Lower lobe of right lung (tissue), 2 donors: ENCODE measurements at places on chromosomes 6 and 20. TPM values are rescaled to one million over a fixed set of nuclear protein-coding genes. Genes with fewer than 3 reads are reported as not detected.
A peak's percentile ranks its signal among the peaks of the same experiment; 100 is the strongest.

DNA sequence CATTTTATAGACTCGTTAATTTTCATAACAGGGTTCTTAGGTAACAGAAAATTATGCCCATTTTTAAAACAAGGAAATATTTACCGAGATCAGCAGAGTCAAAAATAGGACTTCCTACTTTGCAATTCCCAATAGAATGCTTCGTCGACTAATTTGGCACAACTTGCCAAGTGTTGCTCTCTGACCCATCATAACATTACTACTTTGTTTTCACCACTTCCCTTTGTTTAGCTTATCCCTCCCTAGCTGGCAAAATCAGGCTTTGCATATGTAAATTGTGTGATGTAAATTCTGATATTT, 914 bp upstream of the RANBP9 start:
- DNase-seq, result no peak

Gene GHRH
- not detected for total RNA-seq

- peak; percentile 34 for DNase-seq
Measured at GRCh38 chr6:34249469-34250261, 859 bp upstream of the SMIM29 start.

- no peak for DNase-seq
Measured at GRCh38 chr6:130945401-130945919, 117.6 kb downstream of the EPB41L2 start.

GRCh38 chr6:130671577-130671976, 155.6 kb upstream of the SMLR1 start:
- no peak for DNase-seq

Gene SYNE1
- total RNA-seq, result 166 TPM

DNA sequence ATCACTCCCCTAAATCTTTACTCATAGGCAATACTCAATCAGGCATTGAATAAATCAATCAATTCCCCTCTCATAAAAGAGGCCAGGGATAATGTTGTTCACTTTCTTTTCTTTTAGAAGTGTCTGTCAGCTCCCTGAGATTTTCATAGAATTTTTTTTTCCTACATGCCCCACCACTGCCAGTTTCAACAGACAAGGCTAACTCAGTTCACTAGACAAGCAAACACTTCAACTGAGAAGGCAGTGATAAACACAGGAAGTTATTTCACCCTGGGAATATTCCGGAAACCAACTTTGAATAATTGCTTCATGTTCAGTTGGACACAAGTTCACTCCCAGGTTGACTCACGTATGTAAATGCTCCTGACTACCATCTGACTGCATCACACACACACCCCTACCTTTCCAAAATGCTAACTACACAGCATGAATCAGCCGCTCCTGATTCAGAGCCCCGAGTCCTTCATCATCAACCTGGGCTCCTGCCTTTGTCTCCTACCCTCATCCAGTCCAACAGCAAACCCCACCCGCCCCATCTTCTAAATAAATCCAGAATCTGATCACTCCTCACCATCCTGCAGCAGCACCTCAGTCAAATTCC, 143.9 kb downstream of the BCAS1 start:
- DNase-seq, result no peak

GRCh38 chr20:24389686-24390085, 79.7 kb upstream of the SYNDIG1 start:
- DNase-seq, result peak; percentile 42

- DNase-seq, result no peak
Measured at GRCh38 chr6:160177220-160177619, 55.6 kb downstream of the SLC22A1 start.

DNA sequence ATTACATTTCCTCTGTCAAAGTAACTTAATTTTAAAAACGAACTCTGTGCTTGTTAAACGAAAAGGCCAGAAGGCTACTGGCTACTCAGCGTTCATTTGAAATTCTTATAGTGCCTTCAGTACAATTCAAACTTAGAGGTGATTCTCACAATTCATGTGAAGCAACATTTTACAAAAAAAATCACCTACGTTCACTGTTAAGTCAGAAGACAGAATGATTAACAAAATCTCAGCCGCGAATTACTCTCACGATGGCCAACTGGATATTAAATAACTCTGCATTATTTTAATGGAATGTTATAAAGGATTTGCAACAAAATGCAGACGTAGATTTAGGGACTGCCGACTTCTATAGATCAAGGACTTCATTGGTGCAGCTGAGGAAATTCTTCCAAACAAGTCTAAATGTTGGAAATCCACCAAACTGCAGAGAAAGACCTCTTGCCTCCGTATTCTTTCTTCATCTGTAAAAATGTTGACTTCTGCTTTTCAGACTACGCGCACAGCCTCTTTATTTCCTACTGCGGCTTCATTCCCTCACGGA, 1.6 kb upstream of the QKI start:
- no peak for DNase-seq

DNA sequence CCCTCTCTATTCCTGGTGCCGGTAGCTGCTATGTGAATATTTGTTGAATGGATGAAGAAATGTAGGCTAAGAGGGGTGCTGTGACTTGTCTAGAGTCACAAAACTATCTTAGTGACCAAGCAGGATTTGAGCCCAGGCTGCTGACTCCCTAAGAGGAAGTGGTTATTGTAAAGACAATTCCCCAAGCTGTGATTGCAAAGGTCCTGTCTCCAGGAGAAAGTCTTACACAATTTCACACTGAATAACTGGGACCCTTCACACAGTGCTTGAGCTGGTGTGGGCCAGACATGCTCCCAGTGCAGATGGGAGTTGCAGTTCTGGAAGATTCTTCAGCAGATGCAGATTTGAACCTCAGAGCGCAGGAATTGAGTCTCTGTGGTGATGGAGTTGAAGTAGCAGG, 38.1 kb downstream of the IYD start:
- no peak for DNase-seq

GRCh38 chr6:147285087-147285855, 81.1 kb downstream of the STXBP5 start:
- no peak for DNase-seq

DNA sequence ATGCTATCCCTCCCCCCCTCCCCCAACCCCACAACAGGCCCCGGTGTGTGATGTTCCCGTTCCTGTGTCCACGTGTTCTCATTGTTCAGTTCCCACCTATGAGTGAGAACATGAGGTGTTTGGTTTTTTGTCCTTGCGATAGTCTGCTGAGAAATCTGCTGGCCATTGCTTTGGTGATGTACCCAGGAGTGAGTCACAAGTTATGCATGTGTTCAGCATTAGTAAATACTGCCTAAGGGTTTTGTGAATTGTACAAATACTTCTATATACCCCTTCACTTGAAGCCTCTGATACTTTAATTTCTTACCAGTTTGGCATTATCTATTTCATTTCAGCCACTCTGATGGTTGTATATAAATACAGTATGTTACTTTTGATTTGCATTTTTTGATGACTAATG, 711.3 kb upstream of the GJE1 start:
- DNase-seq, result no peak

GRCh38 chr6:11865680-11866300, 87.2 kb upstream of the ADTRP start:
- no peak for DNase-seq

- no peak for DNase-seq
Measured at GRCh38 chr20:62822788-62823651, 6.2 kb downstream of the COL9A3 start.

DNA sequence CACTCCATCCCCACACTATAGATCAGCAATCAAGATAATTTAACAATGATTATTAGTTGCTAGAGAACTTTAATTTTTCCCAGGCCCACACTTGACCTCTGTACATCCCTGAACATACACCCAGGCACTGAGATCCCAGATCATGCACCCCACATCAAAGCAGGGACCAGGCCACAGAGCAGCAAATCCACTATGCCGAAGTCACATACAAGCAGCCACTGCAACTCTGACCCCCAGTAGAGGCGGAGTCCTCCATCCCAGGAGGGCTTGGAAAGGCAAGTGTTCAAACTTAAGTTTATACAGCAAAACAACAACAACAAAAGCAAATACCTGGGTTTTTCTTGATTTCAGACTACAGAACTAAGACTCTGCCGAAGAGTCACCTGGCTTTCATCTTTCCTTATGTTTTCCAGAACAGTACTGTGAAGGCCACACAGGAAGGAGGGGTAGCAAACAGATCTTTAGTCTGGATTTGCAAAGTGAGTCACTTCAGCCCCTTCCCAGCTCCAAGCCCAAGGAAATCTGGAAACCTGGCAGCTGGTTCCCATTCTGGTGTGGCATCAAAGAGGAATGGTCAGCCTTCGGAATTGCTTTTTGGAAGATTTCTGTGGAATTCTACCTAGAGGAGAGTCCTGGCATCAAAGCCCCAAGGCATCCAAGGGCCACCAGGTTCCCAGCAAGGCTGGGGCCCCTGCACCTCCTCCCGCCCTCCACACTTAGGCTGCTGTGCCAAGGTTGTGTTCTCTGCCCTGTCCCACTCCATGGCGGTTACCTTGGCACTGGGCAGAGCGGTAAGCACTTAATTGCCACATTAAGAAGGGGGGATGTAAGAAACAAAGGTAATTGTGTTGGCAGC, 7.3 kb downstream of the JAG1 start:
- no peak for DNase-seq

DNA sequence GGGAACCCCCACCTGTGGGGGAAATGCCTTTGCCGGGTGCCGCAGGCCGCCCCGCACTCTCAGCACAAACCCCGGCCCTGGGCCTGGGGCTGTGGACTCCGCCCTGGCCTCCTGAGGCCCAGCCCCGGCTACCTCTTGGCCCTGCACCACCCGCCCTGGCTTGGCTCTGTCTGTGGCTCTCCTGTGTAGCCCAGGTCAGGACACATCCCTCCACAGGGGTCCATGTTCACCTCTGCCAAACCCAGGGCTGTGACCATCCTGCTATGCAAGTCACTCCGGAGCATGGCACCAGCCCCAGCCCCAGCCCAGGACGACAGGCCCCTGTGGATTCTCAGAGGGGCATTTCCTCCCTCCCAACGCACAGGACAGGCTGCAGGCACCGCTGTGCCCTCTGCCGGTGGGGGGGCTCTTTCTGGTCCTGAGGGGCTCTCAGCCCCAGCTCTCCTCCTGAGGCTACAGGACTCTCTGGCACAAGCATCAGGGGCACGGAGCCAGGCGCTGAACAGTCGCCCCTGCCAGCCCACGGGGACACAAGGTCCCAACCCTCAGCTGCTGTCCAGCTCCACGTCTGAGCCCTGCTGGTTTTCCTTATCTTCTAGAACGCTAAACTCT, 45.7 kb downstream of the TAF4 start:
- DNase-seq, result peak; percentile 30

- peak; percentile 86 for DNase-seq
Measured at GRCh38 chr6:148577687-148578488, 168.9 kb upstream of the UST start.

Gene ZNF391
- total RNA-seq, result 2.0 TPM

Gene KCNK5
- 10.9 TPM for total RNA-seq

DNA sequence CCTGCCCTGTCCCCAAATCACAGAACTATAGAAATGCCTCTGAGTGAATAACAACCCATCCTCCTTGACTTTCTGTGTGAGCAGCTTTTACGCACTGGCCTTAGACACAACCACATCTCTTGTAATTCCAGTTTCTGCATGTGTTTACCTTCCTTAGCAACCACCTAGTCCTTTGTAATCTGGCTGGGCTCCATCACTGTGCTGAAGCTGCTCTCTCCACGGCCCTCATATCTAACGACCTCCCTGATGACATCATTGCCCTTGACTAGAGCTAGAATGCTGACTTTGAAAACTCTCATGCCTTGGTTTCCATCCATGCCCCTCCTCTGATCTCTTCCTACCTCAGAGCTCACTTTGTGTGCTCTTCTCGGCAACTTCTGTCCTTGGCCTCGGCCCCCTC, 30.5 kb upstream of the GLP1R start:
- no peak for DNase-seq

- peak; percentile 87 for DNase-seq
Measured at GRCh38 chr6:25017932-25018567, 82.3 kb upstream of the RIPOR2 start.

- no peak for DNase-seq
Measured at GRCh38 chr6:158408552-158409130, 96.4 kb downstream of the TULP4 start.

Gene HLA-DPB1
- 483 TPM for total RNA-seq

Gene NKX2-4
- total RNA-seq, result not detected
